Right renal pelvis (tissue), 4 donors: ENCODE measurements at places on chromosomes 11 and 22. TPM values are rescaled to one million over a fixed set of nuclear protein-coding genes. Genes with fewer than 3 reads are reported as not detected.

- no peak for DNase-seq
These were observed 6.8 kb downstream of the CCDC188 start for GRCh38 chr22:20143883-20144665.

The KCTD14 gene
- polyA plus RNA-seq: 13.8 TPM

The SLC22A9 gene
- polyA plus RNA-seq: 0.05 TPM

GRCh38 chr11:63805844-63806415 lies 7.3 kb upstream of the SPINDOC start:
- DNase-seq: no peak

- DNase-seq: no peak
These were observed 11.1 kb downstream of the PRDM11 start for GRCh38 chr11:45157247-45158209.

DNA sequence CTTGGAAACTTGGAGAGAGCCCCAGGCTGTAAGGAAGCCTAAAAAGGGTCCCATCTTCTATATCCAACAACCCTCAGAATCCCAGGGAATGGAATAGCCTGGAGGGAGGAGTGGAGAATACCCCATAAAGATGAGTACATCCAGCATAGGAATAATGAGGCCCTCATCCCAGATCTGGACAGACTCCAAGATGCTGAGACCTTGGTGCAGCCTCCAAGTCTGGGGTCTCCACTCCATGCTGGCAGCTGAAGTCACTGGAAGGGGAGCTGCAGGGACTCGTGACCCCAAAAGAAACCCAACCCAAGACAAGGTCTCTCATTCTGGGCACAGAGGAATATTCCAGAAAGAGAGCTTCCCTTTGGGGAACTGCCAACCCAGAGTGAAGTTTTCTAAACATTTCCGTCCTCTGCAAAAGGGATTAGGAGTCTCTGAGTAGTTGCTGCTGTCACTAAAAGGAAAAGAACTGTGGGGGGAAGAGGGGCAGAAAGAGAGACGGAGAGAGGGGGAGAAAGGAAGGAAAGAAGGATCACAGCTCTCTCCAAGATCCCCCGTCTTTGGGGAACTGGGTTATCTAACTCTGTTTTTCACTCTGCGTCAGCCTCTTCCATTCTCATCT lies 589 bp downstream of the SCGB1A1 start:
- DNase-seq: no peak

The PRR5L gene
- 15.4 TPM for polyA plus RNA-seq
